Right ventricle myocardium inferior (tissue), 1 donor: ENCODE measurements at places on chromosomes 2 and 18. TPM values are rescaled to one million over a fixed set of nuclear protein-coding genes. Genes with fewer than 3 reads are reported as not detected.

The GNAL gene
- 5.1 TPM for total RNA-seq

The IL1B gene
- not detected for total RNA-seq

The VWA3B gene
- 0.38 TPM for total RNA-seq

The MSH6 gene
- total RNA-seq = 25.4 TPM

The DUSP11 gene
- 10.6 TPM for total RNA-seq

The B4GALT6 gene
- 9.0 TPM for total RNA-seq
